ENCODE measurements at places on chromosomes 1 and 21.

GRCh38 chr1:14653461-14653960 lies 55.0 kb downstream of the KAZN start:
- DNase-seq = no peak

DNA sequence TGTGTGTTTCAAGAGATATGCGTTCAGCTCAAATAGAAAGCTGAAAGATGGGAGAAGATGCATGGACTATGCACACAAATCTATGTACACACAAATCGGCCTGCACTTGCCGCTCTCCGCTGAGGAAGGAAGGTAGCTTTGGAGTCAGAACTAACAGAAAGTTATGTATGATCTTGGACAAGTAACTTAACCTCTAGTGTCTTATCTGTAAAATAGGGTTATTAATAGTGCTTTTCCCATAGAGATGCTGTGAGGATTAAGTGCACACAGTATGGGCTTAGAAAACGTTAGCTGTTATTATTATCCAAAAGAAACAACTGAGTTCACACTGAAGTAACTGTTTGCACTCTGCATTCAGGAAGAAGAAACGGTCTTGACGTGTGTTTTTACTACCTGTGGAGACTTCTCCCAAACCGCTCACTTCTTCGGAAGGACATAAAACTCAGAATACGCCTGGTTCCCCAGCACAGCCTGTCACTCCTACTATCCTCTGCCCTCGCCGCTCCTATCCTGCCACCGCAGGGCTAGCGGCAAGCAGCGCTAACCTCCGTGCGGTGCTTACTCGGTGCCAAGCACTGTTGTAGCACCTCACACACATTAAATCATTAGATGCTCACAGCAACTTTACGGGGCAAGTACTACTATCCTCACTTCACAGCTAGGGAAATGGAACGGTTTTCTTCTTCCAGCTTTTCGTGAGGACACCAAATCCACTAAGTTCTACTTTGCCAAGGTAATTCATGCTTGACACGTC lies 1.3 kb downstream of the TGFBR3 start:
- no peak for DNase-seq

DNA sequence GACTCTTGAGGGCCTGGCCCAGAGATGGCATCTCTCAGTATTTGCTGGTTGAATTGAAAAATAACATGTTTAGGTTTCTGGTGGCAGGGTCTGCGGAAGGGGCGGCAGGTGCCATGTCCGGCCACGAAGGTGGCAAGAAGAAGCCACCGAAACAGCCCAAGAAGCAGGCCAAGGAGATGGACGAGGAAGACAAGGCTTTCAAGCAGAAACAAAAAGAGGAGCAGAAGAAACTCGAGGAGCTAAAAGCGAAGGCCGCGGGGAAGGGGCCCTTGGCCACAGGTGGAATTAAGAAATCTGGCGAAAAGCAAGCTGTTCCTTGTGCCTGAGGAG lies 14.3 kb upstream of the FGR start:
- no peak for DNase-seq

GRCh38 chr1:61124696-61125095 lies 42.3 kb downstream of the NFIA start:
- DNase-seq = no peak

DNA sequence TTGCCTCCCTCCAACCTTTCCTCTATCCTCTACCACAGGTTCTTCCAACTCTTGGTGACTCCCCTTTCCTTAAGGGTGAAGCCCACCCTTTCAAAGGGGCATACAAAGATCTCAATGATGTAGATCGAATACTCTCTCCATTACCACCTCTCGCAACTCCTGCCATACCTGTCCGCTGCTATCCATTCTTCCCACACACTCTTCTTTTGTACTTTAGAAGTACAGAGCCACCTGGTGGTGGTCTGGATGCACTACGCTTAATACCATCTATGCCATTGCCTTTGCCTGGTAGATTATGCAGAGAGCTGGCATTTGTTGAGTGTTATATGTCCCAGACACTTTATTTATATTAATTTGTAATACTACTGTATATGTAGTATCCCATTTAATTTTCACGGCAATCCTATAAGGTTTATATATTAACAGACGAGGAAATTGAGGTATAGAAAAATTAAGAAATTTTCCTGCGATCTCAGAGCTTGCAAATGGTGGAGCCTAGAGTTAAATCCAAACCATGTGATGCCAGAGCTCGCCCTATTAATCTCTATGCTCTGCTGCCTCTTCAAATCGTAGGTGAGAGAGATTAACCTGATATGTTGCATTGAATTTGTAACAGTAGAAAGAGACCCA lies 22.9 kb downstream of the TSHB start:
- peak; percentile 63 for DNase-seq

- no peak for DNase-seq
Observed at GRCh38 chr1:218355278-218355677, 10.1 kb downstream of the TGFB2 start.

DNA sequence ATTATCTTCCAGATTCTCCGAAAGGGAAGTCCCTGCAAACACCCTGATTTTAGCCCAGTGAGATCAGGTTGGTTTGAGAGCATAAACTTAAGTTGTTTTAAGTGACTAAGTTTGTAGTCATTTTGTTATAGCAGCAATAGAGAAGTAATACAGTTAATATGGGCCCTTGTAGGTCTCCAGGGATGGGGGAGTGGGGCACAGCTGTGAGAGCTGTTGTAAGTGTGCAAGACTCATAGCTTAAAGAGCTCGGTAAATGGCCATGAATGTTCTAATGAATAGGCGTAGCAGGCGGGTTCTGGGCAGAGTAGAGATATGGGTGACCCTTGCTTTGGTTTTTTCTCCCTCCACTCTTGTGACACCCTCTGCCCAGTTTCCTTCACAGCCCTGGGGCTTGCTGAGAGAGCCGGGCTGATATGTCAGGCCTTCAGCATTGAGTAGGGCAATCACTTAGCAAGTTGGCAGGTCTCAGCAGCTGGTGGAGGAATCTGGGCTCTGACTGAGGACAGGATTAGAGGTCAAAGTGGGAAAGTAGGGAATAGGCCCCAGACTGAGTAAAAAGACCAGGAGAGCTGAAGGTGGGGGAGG lies 16.0 kb upstream of the ID3 start:
- DNase-seq = no peak

DNA sequence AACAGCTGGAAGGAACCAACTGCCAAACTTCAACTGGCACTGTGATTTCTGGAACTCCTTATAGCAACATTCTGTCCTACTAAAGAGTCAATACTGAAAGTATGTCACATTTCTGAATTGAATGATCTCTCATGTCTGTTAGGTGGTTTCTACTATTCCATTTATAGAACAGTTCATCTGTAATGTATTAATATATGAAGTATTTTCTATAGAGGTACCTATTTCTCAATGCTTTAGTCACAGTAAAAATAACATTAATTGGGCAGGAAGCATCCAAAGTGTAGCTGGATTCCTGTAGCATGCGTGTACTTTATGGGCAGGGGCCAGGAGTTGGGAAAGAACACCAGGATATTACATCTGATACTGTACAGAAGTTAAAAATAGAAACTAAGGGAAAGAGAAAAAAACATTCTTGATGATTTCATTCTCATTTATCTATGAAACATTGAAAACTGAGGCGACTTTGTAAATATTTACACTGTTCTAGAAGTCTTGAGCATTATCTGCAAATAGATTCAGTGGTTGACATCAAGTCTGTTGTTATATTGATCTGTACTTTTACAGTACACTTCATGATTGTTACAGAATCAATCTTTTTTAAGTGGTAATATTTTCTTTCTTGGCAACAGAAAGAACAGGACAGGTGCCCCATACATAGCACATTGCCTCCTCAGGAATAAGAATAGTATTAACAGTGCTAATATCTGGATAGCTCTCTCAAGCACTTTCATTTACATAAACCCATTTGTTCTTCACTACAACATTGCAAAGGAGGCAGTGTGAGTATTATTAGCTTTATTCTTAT lies 6.2 kb upstream of the ZNF281 start:
- DNase-seq = no peak

- no peak for DNase-seq
Observed at GRCh38 chr1:113095790-113096455, 22.9 kb downstream of the LRIG2 start.

- DNase-seq = no peak
Observed at GRCh38 chr21:45049714-45050344, 24.6 kb upstream of the ADARB1 start.

- no peak for DNase-seq
Observed at GRCh38 chr1:181987334-181987895, 74.1 kb downstream of the ZNF648 start.

- no peak for DNase-seq
Observed at GRCh38 chr21:26572702-26573381, at the start of gene CYYR1. Gene CYYR1, minus strand, starts transcription at chr21:26573286. Its CDS starts 346 bp downstream, at chr21:26572940.

DNA sequence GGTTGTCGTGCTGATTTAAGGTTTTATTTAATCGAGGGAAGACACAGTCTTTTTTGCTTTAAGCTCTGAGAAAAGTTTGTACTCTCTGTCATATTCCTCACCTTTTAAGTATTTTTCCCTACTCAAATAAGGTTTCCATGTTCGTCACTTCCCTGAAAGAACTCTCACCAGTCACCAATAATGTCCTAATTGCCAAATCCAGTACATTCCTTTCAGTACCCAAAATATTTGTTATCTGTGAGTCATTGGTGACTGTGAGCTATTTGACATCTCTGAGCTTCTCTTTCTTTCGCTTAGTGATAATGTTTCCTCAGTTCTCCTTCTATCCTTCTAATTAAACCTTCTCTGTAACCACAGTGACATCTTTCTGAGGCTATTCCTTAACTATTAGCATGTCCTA lies 874.2 kb upstream of the ADGRL2 start:
- DNase-seq = no peak

DNA sequence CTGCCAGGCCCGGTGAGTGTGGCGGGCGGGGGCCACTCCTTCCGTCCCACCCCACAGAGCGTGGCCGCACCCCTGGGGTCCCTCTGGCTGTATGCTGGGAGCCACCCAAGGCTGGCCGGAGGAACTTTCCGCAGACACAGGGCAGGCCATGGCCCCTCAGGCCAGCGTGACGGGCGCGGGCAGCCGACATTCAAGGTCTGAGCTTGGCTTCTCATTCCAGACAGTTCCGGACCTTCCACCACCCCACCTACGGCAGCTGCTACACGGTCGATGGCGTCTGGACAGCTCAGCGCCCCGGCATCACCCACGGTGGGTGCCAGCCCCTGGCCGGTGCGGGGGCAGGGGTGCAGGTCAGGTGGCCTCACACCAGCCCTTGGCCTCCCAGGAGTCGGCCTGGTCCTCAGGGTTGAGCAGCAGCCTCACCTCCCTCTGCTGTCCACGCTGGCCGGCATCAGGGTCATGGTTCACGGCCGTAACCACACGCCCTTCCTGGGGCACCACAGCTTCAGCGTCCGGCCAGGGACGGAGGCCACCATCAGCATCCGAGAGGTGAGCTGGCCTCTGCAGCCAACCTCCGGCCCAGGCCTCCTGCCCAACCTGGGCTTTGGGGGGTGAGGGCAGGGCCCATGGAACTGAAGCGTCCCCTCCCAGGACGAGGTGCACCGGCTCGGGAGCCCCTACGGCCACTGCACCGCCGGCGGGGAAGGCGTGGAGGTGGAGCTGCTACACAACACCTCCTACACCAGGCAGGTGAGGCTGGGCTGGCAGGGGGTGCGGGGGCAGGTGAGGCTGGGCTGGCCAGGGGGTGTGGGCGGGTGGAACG lies 7.3 kb downstream of the SCNN1D start:
- DNase-seq = no peak

GRCh38 chr1:85121744-85122143 lies 73.4 kb upstream of the MCOLN3 start:
- DNase-seq = no peak

DNA sequence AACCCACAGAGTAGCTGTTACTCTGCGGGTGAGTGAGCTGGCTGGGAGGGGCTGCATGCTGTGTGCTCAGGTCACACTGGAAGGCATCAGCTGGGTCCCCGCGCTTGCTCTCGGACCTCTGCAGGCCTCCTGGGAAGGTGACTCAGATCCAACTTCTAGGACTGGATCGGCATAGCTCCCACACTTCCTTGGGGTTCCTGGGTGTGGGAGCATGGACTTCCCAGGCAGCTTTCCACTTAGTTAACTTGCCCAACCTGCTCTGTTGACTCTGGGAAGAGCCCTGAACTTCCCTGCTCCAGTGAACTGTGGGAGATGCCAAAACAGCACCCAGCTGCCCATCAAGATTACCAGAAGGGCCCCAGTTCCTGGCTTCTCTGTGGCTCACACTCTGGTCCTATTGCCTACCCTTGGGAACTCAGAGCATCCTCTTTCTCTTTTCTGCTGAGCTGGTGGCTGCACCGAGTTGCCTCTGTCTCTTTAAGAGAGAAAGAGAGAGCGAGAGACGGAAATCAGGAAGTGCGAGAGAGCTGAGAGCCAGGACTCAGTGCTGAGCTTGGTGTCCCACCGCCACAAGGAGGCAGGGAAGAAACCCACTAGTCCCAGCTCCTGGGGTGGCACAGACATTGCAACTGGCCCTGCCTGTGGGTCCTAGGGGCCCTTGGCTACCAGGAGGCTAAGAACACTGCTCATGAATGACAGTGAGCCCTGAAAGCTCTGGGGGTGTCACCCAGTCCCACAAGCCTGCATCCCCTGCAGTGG lies at the start of gene IKBKE:
Gene IKBKE (plus strand): TSS at position 544 of the 759 bp plus-strand sequence. CDS start 2,752 bp downstream, outside the sequence.
- peak; percentile 67 for DNase-seq

GRCh38 chr21:32426592-32427051 lies 14.1 kb downstream of the EVA1C start:
- no peak for DNase-seq

GRCh38 chr1:14135070-14135469 lies 435.1 kb downstream of the PRDM2 start:
- DNase-seq = no peak

DNA sequence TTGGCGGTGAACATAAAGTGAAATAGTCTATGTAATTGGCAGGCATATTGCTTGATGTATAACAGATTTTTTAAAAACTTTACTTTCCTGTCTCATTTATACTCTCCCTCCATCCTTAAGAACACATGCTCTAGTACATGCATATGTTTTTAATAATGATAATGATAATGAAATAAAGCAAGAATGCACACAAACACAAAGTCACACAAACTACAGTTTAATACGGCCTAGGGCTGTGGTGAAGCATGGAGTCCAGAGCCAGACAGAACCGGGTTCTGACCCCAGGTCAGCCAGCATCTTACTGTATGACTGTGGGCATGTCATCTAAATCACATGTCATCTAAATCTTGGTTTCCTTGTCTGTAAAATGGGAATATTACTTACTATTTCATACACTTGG lies 324.9 kb upstream of the NFIA start:
- no peak for DNase-seq
